ENCODE measurements at places on chromosomes 6 and 20.

- no peak for DNase-seq
Measured at GRCh38 chr20:39849664-39850063, 839.4 kb downstream of the MAFB start.

GRCh38 chr6:15501826-15502445 lies 160.9 kb downstream of the DTNBP1 start:
- DNase-seq = no peak

GRCh38 chr6:74834967-74835366 lies 370.9 kb downstream of the COL12A1 start:
- DNase-seq = no peak

DNA sequence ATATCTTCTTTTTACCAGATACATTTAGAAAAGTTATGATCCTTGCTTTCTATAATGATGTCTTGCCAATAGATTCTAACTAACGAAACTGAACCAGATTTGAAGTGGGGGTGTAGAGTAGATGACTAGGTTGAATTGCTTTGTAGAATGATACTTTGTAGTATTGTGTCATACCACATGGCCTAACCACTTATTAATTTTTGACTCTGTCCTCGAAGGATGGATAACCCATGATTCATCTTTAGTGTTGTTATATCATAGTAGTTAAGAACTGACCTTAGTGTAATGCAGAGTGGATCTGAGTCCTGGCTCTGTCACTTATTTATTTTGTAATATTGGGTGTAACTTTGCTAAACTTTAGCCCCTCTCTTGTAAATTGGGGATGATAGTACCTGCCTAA lies 4.5 kb downstream of the PHF3 start:
- DNase-seq = no peak

- DNase-seq = no peak
Measured at GRCh38 chr6:27206806-27207205, 40.7 kb upstream of the PRSS16 start.

- no peak for DNase-seq
Measured at GRCh38 chr6:50288881-50289280, 239.2 kb upstream of the DEFB112 start.

DNA sequence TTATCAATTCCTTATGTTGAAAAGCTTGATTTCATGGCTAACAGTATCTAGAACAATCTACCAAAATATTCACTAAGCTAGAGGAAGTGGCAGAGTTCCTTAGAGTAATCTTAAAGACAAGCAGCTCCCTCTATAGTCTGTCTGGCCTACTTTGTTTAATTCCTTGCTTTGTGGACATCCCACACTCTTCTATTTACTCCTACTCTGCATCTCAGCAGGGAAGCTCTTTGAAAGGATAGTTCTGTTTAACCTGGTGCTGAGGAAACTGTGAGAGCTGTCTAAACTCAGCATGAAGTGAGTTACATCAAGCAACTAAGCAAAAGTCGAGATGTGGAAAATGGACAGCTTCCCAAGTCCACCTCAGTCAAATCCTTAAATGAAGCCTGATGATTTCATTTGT lies 4.3 kb downstream of the REV3L start:
- DNase-seq = peak; percentile 53

- DNase-seq = no peak
Measured at GRCh38 chr6:97312241-97312640, 29.2 kb upstream of the MMS22L start.

GRCh38 chr6:102501615-102502014 lies 1108.1 kb downstream of the GRIK2 start:
- DNase-seq = no peak

DNA sequence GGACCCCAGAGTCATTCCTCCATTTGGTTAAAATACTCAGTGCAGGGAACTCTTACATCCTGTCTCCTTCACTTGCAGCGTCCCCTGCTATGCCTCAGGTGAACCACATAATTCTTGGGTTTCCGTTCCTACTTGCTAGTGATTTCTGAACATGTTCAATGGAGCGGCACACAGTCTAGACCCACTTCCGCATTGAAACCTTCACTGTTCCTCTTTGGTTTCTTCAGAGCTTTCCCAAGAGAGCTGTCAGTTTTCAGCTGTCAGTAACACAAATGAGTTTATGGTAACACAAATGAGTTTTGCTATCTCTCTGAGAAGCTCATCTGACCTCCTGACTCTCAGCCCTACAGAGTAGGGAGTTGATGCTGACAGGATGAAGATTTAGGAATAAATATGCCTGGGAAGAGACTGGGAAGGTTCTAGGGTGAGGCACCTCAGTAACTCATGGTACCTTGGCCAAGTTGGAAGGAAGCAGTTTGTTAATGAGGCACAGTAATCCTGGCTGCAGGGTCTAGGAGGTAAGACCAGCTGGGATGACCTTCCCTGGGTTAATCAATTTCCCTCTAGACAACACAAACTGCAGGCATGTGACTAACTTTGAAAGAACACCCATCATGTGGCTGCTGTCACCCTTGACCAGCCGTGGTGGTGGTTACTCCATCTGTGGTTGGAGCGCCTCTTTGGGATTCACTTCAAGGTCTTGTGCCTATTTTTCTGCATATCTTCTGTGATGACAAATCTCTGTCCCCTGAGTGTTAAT lies 5.4 kb downstream of the SYS1 start:
- DNase-seq = peak; percentile 88
